ENCODE measurements at places on chromosomes 1 and 21.

DNA sequence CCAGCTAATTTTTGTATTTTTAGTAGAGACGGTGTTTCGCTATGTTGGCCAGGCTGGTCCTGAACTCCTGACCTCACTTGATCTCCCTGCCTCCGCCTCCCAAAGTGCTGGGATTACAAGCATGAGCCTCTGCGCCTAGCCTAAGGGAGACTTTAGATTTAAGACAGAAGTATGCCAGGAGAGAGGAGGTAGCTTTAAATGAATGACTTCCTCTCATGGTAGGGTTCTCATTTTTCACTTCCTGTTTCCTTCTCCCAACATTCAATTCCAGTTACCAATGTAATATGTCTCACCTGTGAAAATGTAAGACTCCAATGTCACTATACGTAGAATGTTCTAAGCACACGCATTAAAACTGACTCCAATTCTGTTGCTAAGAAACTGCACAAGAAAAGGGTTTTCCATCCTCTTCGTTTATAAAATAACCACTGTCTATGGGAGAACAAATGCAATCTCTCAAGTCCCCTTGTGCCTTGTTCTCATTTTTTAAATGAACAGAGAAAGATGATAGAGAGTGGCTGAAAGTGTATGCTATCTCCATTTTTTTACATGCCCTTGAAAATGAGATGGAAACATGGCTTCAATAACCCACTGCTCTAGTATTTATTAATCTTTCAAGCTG, 140.0 kb downstream of the SLC45A1 start:
- no peak for DNase-seq

DNA sequence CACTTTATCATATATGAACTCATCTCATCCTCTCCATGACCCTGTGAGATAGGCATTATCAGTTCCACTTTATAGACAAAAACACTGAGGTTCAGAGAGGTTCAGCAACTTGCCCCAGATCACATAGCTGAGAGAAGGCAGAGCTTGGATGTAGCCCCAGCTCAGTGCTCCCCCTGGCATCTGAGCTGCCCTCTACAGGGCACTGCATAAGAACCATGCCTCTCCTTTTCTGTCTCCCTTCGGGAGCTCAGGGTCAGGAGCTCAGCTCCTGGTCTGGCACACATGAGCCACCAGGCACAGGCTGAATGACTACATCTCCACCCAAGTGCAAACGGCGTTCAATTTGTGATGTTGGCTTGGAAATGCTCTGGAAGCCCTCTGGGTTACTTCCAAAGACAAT, 16.9 kb downstream of the RAB7B start:
- no peak for DNase-seq

GRCh38 chr1:183609313-183609712, 19.1 kb upstream of the NCF2 start:
- DNase-seq: no peak

DNA sequence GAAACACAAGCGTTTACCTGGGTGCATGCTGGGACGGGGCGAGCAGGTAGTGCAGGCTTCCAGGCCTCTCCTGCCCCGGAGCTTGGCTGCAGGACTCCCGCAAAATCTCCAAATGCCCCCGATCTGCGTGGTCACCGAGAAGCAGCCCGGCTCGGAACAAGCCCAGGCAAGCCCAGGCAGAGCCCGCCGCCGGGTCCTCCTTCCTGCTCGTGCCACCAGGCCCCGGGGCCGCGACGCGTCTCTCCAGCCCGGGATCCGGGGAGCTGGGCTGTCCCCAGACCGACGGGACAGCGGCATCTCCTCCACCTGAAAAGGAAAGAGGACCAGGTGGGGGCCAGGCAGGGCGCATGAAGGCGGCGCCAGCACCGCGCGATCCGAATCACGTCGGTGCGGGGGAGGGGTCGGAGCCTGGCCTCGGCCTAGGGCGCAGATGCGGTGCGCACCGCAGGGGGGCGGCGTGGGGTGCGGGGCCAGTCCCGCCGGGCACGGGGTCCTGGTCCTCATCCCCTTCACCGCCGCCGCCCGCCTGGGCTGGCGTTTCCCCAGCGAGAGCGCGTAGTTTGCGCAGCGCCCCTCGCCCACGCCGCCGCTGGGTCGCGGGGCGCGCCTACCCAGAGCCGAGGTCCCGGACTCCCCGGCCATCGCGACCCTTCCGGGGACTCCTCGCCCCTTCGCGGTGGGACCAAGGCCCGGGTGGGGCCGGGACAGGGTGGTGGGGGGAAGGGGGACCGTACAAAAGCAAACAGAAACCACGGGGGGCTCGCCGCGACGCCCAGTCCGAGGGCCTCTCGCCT, 52.4 kb upstream of the H6PD start:
- no peak for DNase-seq

GRCh38 chr1:113747376-113747775, 11.9 kb downstream of the PHTF1 start:
- no peak for DNase-seq

All from activated gamma-delta T cell treated with Interleukin-2 at 50 U/mL for 16 hours (primary cell).